Fibroblast of skin of abdomen (primary cell): ENCODE measurements at places on chromosomes 2 and 18.
A peak's percentile ranks its signal among the peaks of the same experiment; 100 is the strongest.

- no peak for DNase-seq
Observed at GRCh38 chr2:102424754-102425153, 1.8 kb downstream of the IL18RAP start.

DNA sequence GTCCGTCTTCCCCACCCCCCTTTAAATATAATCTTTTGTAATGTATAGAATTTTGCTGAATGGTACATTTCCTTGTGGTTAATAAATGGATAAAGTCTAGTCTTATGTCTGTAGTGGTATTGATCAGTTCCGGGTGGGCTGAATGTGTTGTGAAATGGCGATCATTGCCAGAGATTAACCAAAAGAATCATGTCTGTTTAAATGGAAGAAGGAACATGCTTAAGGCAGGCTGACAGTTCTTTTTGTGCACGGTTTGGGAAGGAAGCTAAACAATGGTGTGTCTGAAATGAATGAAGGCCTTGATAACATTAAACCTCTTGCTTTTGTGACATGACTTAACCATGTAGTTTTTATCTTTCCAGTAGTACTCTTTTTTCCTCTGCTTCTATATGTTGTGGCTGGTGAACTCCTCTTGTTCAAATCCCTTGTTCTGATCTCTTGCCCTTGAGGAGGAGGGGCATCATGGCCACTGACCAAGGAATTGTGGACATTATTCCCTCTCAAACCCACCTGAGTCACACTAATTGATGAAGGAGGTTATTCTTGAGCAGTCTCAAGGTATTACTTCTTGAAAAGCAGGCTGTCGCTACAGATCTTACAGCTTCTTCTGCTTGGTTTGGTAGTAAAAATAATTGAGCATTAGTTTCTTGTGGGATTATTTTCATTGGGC, 1.7 kb downstream of the ACVR2A start:
- no peak for DNase-seq

GRCh38 chr18:4058179-4058578, 396.9 kb downstream of the DLGAP1 start:
- no peak for DNase-seq

DNA sequence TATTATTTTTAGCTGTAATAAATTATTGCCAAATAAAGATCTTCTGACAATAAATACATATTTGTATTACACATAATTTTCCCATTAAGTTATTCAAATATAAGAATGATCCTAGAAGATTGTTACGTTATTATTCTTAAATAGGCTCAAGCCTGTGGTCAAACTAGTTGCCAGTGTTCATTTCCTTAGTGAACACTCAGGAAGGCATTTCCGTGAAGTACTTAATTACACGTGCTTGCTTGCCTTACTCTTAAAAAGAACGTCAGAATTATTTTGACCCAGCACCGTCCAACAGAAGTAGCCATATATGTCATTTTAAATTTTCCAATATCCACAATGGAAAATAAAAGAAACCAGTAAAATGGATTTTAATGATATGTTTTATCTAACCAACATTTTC, 249.8 kb downstream of the TXNL1 start:
- peak; percentile 37 for DNase-seq

DNA sequence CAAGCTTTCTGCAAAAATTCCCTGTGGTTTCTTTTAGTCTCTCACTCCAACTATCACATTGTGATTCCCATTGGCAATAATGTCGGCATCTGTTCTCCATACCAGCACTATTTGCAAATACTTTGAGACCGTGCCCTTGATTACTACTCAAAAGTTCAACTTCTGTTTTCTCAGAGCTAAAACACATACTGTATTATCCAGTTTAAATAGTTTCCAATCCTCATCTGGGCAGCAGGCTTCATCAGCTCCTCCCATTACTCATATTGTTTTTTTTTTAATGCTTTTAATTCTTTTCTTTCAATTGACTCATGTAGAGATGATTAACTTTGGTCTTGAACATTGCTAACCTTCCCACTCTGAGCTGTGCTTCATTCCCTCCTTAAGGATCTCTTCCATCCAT, 135.8 kb downstream of the METTL8 start:
- peak; percentile 80 for DNase-seq

DNA sequence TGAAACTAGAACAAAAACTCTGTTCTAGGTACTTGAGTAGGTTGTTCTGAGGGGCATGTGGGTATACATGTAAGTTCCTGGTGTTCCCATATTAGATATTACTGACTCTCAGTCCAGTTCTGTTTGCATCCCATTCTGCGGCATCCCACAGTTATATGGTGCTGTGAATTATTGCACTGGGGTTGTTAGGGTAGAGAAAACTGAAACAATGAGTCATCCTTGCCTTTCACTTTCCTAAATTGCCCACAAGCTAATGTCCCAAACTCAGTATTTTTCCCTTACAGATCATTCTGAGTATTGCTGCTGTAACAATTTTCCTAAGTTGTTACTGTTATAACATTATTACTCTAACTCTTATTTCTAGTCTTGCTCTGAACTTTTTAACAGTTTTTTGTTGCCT, 3.0 kb downstream of the WDR75 start:
- DNase-seq, result no peak

DNA sequence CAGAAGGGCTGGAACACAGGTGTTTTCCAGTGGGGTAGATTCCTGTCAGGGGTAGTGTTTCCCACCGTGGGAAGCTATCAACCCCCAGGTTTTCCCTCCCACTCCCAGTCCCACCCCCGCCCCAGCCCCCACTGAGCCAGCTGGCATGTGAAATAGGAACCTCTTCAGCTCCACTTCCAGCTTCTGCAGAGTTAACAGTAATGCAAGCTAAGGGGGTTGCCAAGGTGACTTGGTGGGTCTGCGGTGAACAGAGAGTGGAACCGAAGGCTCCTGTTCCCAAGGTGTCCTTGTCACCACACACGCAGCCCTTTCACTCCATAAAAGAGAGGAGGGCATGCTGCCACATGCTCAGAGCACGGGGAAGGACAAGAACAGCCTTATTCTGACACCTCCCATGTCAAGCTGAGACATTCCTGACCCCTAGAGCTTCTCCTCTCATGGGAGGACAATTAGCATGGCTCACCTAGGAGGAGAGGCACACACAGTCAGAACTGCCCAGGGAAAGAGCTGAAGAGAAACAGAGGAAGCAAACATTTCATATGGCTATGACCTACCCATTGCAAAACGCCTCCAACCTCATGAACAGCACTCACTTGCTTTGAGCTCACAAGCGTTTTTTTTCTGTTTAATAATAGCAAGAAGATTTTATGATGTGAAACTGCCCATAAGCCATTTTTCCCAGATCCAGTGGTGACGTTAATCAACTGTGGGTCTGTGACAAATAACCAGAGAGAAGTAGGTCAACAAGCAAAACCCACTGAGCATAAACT, 39.8 kb upstream of the TBC1D8 start:
- no peak for DNase-seq

- no peak for DNase-seq
Observed at GRCh38 chr2:230601510-230601909, 111.1 kb upstream of the CAB39 start.

DNA sequence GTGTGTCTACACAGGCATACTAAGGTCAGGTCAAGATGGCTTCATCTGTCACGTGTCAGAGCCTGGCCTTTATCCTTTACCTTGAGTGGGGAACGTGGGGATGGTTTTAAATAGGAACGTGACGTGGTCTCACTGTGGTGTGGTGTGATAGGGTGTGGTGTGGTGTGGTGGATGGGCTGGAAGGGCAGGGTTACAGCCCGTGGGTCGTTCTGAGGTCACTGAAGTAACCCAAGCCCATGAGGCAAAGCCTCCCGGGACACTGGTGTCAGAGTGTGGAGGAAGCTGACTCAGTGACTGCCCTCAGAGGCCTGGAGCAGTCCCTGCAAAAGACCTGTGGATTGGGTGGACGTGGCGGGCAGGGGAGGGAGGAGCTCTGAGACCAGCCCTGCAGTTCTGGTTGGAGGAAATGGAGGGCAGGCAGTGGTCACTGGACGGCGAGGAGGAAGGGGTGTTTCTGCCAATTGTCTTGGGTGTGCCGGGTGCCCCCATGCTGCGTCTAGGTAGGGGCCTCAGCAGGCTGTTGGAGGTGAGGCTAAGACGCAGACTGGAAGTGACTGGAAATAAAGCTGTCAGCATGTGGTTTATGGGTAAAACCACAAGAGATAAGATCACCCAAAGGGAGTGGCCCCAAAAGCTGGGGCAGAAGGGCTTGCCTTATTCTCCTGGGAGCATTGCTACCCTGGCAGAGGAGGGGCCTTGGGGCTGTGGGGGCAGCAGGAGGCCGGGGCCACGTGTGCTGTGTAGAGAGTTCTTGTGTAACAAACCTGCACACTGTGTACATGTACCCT, 84.8 kb downstream of the SH3RF3 start:
- peak; percentile 60 for DNase-seq

DNA sequence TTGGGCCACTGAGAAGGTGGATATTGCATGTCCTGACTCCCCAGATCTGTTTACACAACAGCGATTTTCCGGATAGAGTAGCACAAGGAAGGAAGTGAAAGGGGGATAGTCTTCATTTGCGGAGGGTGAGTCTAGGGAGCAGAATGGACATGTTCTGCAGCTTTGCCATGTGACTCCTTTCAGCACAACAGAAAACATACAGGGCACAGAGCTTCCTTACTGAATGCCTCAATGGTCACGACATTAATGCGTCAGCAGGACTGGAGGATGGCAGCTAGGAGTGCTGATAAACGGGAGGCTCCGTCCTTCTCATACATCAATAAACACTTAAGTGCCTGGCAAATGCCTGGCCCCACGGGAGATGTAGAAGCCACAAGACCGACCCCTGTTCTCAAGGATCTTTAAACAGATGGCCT, 163.0 kb downstream of the FAM210A start:
- no peak for DNase-seq

GRCh38 chr18:55111271-55111670, 152.0 kb upstream of the CCDC68 start:
- DNase-seq, result no peak

- DNase-seq, result no peak
Observed at GRCh38 chr2:172259827-172260226, 157.1 kb upstream of the DLX2 start.

GRCh38 chr2:121707344-121707919, 29.2 kb downstream of the NIFK start:
- DNase-seq, result no peak

DNA sequence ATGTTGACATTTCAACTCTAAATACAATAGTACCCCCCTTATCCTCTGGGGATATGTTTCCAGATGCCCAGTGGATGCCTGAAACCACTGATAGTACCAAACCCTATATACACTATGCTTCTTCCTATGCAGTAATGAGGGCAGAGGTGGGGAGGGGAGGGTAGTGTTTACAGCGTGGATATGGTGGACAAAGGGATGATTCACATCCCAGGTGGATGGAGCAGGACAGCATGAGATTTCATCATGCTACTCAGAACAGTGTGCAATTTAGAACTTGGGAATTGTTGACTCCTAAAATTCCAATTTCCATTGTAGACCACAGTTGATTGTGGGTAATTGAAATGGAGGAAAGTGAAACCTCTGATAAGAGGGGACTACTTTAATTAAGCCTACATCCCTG, 75.4 kb downstream of the TSN start:
- DNase-seq, result no peak

DNA sequence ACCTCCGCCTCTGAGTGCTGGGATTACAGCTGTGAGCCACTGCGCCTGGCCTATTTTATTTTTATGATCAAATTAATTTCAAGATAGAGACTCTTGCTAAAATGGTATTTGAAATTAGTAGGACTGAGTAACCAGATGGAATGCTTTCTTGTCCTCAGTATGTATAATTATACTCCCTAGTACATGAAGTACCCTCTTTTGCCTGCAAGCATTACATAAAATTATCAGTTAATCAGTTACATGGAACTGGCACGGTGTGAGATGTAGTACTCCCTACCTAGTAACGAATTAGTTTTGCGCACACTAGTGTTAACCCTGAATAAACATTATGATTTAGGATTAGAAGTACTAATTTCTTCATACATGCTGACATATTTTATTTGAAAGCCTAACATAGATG, 41.6 kb downstream of the RBBP8 start:
- no peak for DNase-seq

GRCh38 chr2:238450440-238450861, 23.7 kb downstream of the ASB1 start:
- no peak for DNase-seq

DNA sequence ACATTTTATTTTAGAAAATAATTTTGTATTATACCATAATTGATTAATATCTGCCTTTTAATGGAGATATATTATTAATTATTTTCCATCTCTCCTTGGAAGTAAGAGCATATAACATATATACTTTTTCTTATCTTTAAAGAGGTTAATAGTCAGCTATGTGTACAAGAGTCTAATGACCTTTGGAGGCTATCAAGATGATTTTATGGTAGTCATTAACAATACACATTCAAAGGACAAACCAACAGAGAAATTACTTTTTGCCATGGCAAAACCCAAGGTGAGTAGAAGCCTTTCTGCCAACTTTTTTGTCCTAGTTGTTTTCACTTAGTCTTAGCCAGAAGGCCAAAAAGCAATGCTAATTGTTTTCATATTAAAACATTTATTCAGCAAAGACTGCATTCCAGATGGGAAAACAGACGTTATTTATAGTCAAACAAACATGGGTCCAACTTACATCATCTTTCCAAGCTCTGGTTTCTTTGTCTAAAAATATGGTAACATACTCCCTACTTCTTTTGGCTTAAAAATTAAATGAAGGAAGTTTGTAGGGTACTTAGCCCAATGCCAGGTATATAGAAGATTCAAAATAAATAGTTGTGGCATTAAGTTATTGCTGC, 9.6 kb upstream of the DYNC2LI1 start:
- DNase-seq, result peak; percentile 9

DNA sequence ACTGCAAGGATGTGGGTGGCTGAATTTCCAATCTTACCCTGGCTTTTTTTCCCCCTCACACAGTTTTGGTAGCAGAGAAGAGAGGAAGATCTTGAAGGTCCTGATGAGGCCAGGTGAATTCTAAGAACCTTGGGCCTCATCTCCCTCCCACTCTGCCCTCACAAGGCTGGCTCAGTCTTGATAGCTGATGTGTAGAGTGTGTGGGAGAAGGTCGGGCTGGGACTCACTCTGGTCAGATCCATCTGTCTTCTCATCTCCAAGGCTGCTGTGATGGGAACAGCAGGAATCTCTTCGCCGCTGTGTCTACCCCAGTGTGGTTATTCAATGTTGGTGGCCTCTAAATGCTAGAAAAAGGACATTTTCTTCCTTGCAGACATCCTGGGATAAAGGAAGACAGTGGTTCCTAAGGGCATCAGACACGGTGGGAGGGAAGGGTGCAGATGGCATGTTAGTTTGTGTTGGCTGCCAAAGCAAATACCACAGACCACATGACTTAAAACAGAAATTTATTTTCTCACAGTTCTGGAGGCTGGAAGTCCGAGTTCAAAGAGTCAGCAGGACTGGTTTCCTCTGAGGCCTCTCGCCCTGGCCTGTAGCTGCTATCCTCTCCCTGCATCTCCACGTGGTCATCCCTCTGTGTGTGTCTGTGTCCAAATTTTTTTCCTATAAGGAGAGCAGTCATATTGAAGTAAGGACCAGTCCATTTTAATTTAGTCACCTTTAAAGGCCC, 37.6 kb upstream of the MGAT4A start:
- DNase-seq, result no peak

GRCh38 chr2:182862091-182862490, 4.3 kb downstream of the FRZB start:
- DNase-seq, result no peak

DNA sequence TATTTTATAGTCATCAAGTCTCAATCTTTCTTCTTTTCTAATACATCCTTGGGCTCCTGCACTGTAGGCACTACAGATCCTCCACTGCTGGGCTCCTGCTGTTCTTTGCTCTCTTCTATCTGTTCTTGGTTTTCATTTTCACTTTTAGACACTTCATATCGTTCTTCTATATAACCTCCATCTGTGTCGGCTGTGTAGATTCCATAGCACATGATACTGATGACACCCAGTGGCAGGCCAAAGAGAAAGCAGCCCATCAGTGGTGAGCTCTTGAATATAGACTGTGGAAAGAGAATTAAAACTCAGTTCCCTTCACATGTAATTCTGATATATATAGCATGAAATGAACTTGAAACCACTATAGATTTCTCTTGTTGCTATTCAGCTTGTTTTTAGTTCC, 38.0 kb downstream of the TMX3 start:
- DNase-seq, result peak; percentile 29
